ENCODE measurements at places on chromosomes 12 and 14. TPM values are rescaled to one million over a fixed set of nuclear protein-coding genes. Genes with fewer than 3 reads are reported as not detected.

Gene SLC5A8
- total RNA-seq = not detected

Gene IL22
- total RNA-seq = not detected

Gene KRT6A
- not detected for total RNA-seq

Gene BORCS5
- 41.8 TPM for total RNA-seq

Gene CPNE6
- not detected for total RNA-seq
